Fibroblast of upper back skin (primary cell): ENCODE measurements at places on chromosomes 12 and 14.

GRCh38 chr12:23350808-23351207 lies 598.7 kb downstream of the SOX5 start:
- DNase-seq, result no peak

DNA sequence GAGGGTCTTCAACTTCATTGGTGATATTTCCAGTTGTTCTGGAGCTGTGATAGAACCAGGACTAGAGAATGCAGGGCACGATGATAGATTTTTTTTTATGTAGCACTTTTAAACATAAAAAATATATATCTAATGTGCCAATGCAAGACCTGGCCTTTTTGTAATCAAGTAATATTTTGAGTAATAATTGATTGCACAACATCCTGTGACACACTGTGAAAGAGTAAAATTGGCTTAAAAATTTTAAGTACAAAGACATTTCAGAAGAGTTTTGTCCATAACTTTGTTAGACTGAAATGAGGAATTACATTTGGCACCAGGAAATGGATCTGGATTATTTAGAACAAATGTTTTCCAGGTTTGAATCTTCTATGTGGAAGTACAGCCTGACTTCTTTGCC lies 22.1 kb downstream of the PRKCH start:
- no peak for DNase-seq

DNA sequence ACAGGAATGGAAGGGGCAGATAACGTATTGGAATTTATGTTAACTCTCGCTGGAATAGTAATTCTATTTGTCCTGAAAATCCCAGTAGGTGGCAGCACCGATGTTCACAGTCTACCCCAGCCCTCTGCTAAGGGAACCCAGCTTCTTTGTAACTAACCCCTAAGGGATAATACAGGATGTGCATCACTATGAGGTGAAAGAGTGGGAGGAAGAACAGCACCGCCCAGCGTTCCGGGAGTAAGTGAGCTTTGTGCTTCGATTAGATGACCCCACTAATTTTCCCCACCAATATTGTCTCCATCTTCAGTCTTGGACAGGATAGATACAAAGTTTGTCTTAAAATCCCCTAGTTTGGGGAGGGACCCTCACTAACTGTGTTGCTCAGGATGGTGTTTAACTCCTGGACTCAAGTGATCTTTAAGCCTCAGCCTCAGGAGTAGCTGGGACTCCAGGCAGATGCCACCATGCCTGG lies 2.7 kb downstream of the SLC2A3 start:
- DNase-seq, result peak; percentile 96

DNA sequence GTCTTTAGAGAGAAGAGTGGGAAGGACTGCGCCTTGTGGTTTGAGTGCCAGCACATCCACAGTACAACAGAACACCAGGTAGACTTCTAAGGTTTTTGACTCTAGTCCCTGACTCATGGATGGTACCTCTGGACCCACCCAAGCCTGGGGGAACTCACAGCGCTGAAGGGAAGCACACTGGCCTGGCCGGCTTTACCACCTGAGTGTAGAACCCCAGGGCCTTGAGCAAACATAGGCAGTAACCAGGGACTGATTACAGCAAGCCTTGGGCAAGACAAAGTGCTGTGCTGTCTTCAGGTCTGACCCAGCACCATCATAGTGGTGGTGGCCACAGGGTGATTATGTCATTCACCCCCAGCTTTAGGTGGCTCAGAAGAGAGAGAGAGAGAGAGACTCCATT lies 17.2 kb downstream of the EML5 start:
- no peak for DNase-seq

- no peak for DNase-seq
Measured at GRCh38 chr12:69619050-69619449, 8.3 kb upstream of the LRRC10 start.

- no peak for DNase-seq
Measured at GRCh38 chr14:91232052-91232451, 12.5 kb downstream of the GPR68 start.

- no peak for DNase-seq
Measured at GRCh38 chr12:53738406-53739213, 11.4 kb upstream of the CALCOCO1 start.

DNA sequence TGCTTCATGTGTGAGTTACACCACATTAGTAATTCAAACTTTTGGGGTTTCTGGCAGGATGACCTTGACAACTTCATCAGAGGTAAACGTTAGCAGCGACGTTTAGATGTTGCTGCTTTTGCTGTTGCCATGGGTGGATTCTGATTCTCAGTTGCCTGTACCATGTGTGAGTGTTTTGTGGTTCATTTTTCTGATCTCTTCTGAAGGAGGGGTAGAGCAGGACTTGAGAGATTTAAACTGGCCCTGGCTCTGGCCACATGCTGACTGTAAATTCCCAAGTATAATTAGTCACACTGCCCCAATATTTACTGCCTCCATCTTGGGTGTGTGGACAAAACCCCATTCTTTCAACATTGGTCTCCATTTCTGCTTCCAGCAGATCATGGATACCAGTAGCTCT lies 110.4 kb downstream of the ETV6 start:
- no peak for DNase-seq
